NCI-H69 (cell line): ENCODE measurements at places on chromosomes 3 and 15.
A peak's percentile ranks its signal among the peaks of the same experiment; 100 is the strongest.

DNA sequence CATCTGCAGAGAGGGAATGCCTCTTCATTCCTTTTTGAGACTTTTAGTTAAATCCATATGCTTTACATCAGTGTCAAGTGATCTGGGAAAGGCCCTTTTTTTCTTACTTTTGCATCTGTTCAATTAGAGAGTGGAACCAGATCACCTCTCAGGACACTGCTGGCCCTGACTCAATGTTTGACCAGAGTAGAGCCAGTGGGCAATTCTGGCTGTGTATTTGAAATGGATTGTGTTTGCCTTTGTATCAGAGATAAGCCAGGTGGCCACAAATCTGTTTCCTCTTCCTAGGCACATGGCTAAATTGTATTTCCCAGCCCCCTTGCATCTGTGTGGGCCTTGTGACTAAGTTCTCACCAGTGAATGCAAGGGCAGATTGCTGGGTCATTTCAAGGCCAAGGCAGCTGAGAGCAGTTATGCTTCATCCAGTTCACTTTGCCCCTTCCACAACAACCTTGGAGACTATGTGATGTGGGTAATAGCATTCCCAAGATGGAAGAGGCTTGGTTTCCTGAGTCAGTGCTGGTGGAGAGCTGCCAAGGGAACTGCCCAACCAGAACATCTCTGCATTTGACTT lies 75.6 kb upstream of the CACNA2D3 start:
- no peak for DNase-seq

DNA sequence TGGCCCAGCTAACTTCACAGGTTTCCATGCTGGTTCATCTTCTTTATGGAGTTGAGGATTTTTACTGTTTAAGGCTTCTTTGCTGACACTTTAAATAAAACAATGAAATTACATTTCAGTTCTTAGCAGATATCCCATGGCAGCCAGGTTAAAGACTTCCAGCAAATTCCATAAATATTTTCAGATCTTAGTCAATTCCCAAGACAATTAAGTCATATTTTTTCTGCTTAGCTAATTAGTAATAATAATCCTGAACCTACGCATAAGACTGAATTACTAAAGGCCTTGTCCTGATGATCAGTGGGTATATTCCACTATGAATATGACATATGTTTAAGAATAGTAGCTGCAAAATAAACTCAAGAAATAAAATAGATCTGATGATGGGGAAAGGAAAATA lies 83.3 kb downstream of the NR2E3 start:
- DNase-seq: no peak

DNA sequence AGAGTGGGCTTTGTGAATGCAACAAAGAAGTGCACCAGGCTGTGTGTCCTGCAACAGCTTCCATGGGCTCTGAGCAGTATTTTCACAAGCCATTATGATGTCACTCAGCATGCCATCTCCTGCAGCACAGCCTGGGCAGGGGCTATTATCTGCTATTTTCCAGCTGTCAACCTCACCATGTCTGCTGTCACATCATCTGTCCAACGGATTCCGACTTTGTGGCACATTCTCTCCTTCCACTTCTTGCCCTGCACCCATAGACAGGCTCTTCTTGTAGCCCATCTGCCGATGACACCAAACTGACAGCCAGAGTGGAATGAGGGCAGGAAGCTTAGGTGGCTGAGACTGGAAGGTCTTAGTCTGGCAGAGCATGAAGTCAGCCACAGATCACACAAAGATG lies 691.9 kb downstream of the NTRK3 start:
- DNase-seq: no peak

- DNase-seq: peak; percentile 42
Observed at GRCh38 chr3:126983653-126984390, 907 bp downstream of the PLXNA1 start.

DNA sequence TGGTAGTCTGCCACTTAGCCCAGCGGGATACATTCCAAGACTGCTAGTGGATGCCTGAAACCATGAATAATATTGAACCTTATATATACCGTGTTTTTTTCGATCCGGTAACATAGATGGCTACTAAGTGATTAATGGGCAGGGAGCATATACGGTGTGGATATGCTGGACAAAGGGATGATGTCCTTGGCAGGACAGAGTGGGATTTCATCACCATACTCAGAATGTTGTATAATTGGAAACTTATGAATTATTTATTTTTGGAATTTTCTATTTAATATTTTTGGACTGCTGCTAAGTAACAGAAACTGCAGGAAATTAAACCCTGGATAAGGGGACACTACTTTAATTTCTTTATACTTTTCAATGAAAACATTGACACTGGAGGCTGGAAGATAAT lies 53.2 kb downstream of the ASTE1 start:
- DNase-seq: no peak
